Activated naive CD4-positive, alpha-beta T cell treated with anti-CD3 and anti-CD28 coated beads, Interleukin-2, amount 50 U/mL, for 72 hours (primary cell): ENCODE measurements at places on chromosomes 6 and 20. TPM values are rescaled to one million over a fixed set of nuclear protein-coding genes. Genes with fewer than 3 reads are reported as not detected.

Gene PCIF1
- total RNA-seq, result 31.8 TPM

Gene MTHFD1L
- total RNA-seq, result 109 TPM

Gene RNF39
- total RNA-seq, result not detected

DNA sequence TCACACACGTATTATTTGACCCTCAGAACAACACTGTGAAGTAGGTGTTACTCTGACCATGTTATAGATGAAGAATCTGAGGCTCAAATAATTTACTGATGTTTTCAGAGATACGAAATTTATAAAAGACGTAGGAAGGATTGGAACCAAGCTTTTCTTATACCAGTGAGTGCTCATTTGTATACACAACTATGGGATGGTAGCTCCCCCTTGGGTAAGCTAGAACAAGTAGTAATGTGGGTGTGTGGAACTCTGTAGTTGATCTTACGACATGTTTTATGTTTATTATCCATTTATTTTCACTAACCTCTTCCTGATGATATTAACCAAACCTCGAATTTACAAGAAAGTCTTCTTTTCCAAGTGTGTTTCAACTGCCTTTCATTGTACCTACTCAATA, 248.5 kb downstream of the NKAIN2 start:
- DNase-seq, result no peak

- DNase-seq, result no peak
These were observed 60.9 kb downstream of the COL9A1 start for GRCh38 chr6:70241991-70242420.

- no peak for DNase-seq
These were observed 153.8 kb downstream of the RIMS1 start for GRCh38 chr6:72040111-72040510.

DNA sequence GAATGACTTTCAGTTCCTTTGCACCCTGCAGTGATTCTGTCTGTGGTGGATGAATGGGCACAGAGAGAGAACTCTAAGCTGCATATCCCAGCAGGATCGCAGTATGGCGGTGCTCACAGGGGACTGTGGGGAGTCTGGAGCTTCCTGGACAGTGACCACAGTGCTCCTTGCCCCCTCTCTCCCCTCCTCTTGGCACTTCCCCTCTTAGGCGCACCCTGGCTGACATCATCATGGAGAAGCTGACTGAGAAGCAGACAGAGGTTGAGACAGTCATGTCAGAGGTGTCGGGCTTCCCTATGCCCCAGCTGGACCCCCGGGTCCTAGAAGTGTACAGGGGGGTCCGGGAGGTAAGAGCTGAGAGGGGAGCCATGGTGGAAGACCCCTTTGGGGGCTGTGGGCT, 8.6 kb downstream of the BYSL start:
- DNase-seq, result no peak

- DNase-seq, result no peak
These were observed 5.7 kb upstream of the TNXB start for GRCh38 chr6:32114796-32115195.

GRCh38 chr6:117354671-117355070, 71.1 kb downstream of the ROS1 start:
- no peak for DNase-seq

DNA sequence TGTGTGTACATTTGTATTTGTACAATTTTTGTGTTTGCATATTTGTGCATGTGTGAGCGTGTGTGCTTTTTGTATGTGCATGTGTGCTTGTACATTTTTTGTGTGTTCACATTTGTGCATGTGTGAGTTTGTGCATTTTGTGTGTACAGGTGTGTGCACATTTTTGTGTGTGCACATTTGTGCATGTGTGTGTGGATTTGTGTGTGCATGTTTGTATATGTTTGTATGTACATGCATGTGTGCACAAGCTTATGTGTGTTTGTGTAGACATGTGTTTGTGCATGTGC, 28.9 kb downstream of the PRR18 start:
- no peak for DNase-seq

GRCh38 chr20:50219600-50219999, 29.0 kb downstream of the CEBPB start:
- DNase-seq, result no peak

GRCh38 chr6:157967020-157967419, 14.6 kb upstream of the SYNJ2 start:
- DNase-seq, result no peak

GRCh38 chr6:125002406-125002741, 40.1 kb downstream of the RNF217 start:
- no peak for DNase-seq

DNA sequence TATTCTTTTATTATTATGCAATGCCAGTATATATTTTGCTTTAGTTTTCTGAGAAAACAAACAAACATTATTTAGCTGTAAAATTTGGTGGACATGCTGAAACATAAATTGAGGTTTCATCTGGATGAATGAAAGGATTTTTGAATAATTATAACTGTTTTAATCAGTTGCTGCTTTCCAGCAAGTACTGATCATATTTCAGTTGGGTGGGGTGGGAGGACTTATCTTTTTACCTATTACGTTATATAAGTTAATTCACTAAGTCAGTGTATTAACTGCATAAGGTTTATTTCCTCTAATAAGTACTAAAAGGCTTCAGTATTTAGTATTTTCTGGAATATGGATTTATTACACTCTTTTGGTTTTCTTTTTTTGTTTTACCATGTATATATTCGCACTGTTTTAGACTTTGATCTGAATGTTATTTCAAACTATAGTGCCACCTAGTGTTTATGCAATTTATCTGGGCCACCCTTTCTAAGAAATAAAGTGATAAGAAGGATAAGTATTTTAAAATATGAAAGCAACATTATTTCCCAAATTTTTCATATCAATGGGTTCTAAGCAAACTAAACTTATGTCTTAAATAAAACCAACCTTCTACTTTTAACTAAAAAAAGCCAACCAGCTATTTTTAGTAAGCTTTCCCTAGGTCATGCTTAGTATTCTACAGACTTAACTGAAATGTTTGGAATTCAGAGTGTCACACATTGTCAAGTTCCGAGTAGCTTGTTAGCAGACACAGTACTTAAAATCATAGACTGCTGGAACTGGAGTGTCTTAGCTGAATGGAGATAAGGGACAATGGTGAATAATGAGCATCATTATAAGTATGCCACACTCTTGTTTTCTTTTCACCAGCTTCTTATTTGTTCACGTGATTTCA, 105.4 kb upstream of the MCHR2 start:
- no peak for DNase-seq

- DNase-seq, result no peak
These were observed 433.5 kb downstream of the RFPL4B start for GRCh38 chr6:112780498-112781096.

DNA sequence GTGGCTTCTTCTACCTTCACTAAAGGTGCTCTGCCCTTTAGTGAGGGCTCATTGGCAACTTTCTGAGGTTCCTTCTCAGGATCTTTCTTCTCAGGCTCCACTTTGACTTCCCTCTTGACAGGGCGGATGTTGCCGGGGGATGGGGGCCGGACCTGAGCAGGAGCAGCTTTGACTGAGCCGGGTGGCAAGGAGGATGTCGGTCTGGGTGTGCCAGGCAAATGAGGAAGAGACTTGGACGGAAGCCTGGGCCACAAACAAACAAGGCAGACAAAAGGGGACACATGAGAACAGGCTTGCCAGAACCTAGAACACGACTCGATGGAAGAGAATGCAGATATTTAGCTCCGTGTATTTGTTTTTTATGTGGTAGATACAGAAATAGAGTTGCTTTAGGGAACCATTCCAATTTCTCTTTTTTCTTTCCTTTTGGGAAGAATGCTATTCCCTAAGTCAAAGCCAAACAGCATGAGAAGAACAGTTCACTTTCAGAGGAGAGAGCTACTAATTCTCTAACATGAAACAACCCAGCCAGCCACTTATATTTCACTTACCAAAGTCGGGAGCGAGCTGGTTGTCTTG, 76.2 kb upstream of the BCLAF1 start:
- DNase-seq, result peak; percentile 21

DNA sequence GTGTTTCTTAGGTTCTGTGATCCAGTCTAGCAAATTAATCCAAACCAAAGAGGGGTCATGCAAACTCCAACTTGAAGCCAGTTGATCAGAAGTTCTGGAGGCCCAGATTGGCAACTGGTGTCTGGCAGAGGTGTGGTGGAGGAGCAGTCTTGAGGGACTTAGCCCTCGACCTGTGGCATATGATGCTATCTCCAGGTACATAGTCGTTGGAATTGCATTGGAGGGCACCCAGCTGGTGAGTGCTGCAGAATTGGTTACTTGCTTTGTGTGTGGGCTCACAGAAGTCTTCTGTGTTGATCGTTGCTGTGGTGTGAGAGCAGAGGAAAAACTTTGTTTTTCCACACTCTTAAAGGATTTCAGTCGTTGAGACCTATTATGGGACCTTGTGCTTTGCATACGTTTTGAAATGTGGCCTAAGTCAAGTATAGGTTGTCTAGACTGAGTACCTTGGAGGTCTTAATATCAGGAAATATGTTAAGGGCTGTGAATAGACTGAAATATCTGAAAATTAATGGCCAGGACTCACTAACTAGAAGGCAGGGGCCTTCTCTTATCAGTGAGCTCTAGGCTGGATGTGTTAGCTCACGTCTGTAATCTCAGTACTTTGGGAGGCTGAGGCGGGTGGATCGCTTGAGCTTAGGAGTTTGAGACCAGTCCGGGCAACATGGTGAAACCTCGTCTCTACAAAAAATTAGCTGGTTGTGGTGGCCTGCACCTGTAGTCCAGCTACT, 7.8 kb downstream of the PANK2 start:
- no peak for DNase-seq

- DNase-seq, result no peak
These were observed 2.2 kb upstream of the RAB22A start for GRCh38 chr20:58307270-58307669.
